ENCODE measurements at places on chromosomes 5 and 9. TPM values are rescaled to one million over a fixed set of nuclear protein-coding genes. Genes with fewer than 3 reads are reported as not detected.
A peak's percentile ranks its signal among the peaks of the same experiment; 100 is the strongest.

- DNase-seq = no peak
Measured at GRCh38 chr9:95551406-95551805, 34.6 kb upstream of the PTCH1 start.

- no peak for DNase-seq
Measured at GRCh38 chr5:120405923-120406322, 58.2 kb upstream of the PRR16 start.

DNA sequence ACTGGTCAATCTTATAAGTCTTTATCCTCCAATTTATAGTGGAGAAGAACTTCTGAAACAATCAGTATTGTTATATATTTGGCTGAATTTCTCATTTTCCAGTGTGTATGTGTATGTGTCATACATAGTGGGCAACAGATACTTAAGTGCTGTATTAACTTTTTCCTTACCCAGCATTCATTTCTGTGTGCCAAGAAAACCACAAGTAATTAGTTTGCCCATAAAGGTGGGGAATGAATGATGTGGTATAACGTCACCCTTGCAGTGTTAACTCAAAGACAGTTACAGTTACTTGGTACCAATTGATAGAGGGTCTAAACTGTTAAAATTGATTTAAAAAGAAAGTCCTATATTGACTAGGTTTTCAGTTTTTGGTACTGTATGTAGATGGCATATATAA is 2.0 kb downstream of the OGN start:
- no peak for DNase-seq

DNA sequence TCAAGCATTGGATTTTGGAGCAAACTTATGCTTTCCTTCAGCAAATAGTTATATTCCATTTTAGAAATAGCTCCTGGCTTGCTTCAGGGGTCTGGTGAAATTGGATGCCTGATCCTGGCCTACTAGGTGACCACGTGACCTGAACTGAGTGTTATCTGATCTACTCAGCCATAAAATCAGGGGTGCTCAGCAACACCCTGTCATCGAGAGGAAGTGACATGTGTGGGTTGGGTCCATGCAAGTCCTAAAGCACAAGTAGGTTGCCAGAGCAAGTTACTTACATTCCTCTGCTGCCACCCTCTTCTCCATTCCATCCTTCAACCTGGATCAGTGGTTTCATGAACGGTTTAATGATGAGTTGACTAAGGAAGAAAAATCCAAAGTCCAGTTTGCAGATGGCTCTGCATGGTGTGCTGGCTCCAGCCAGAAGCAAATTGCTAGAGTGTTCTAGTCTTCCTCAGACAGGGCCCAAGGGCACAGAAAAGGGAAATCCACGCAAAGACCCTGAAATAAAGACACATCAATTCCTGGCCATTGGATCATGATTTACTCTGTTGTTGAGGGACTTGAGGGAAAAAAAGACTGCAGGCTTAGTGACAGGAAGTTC is 2.8 kb upstream of the FAM193B start:
- no peak for DNase-seq

- DNase-seq = no peak
Measured at GRCh38 chr9:131284856-131285255, 4.7 kb upstream of the PLPP7 start.

GRCh38 chr9:108869092-108869725 is 7.1 kb downstream of the ACTL7A start:
- DNase-seq = no peak

- no peak for DNase-seq
Measured at GRCh38 chr9:35757892-35758275, 3.8 kb upstream of the MSMP start.

GRCh38 chr9:97039514-97039860 is 545 bp upstream of the CTSV start:
- DNase-seq = no peak

The POC5 gene
- total RNA-seq = 4.9 TPM

DNA sequence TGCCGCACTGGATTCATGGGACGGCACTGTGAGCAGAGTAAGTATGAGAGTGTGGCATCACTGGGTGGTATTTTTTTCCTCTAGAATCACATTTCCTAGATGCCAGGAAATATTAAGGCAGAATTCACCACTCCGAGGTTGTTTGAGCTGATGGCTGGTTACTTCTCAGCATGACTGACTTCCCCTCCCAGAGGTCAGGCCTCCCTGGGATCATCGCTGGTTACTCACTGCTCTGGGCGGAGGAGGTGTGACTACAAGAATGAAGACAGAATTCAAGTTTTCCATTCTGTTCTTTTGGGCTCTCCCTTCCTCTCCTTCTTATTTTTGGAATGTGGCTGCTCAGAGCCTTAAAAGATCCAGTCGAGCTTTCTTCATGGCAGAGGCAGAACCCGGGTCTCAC is 76.6 kb upstream of the PRRC1 start:
- DNase-seq = no peak

GRCh38 chr5:151233616-151234085 is 9.8 kb upstream of the CCDC69 start:
- DNase-seq = no peak

The MARVELD2 gene
- total RNA-seq = 0.58 TPM

The PLEKHG4B gene
- not detected for total RNA-seq

DNA sequence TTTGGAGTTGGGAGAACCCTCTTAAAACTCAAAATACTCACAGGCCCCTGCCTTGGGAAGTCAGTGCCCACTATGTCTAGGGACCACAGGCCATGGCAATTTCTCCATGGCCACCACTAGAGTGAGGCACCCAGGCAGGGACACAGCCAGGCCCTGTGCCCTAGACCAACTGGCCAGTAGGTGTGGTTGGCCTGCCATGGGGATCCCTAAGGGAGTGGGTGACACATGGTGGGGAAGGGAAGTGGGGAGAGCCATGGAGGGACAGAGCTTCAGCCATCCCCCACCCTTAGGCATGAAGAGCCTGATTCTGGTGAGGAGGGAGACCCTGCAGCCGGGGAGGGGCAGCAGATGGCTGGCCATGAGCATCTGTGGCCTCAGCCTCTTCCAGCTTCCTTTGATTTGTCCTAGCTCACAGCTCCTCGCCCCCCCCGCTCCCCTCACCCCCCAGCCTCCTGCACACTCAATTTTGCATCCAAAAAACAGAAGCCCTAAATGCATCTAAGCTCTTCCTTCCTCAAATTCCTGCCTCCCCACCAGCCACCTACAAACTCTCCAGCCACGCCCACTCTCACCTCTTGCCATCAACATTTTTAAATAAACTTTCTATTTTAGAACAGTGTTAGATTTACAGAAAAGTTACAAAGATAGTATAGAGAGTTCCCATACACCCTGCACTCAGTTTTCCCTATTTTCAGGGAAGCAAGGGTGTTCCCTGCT is 1.6 kb upstream of the DBN1 start:
- DNase-seq = no peak

DNA sequence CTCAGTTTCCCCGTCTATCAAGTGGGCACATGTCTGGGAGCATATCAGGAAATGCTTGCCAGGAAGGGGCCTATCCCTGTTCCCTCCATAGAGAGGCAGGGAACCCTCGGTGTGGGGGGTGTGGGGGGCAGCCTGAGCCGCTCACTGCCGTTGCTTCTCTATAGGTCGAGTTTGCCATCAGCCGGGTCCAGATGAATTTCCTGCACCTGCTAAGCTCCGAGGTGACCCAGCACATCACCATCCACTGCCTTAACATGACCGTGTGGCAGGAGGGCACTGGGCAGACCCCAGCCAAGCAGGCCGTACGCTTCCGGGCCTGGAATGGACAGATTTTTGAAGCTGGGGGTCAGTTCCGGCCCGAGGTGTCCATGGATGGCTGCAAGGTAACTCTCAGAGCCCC is 13.8 kb upstream of the ORM1 start:
- DNase-seq = peak; percentile 62

DNA sequence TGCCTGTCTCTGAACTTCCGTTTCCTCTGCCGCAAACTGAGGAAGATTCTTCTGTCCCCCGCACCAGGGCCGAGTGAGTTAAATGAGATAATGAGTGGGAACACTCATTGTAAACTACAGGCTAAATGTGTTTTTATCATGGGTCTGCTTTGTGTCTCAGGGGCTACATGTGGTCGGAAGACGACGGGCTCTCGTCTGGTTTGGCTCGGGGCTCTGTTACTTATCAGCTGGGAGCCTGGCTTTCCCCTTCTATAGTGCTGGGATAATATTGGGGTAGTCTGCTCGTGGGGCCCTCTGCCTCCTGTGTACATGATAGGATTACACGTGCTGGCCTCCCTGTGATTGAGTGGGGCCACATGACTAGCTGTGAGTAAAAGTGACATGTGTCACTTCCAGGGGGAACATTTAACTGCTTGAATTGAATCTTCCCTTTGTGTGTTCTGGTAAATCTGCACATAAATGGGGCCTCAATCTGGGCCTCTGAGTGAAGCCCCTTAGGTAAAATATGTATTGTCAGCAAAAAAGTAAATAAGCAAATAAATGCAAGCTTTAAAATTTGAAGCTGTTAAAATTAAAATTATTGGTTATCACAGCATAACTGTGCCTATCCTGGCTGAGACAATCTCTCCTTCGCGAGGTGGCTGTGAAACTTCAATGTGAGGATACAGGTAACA is 86.9 kb upstream of the SH3PXD2B start:
- DNase-seq = peak; percentile 20

- no peak for DNase-seq
Measured at GRCh38 chr9:121987314-121987713, 105.8 kb downstream of the TTLL11 start.

GRCh38 chr5:22431840-22432239 is 421.3 kb downstream of the CDH12 start:
- DNase-seq = no peak

DNA sequence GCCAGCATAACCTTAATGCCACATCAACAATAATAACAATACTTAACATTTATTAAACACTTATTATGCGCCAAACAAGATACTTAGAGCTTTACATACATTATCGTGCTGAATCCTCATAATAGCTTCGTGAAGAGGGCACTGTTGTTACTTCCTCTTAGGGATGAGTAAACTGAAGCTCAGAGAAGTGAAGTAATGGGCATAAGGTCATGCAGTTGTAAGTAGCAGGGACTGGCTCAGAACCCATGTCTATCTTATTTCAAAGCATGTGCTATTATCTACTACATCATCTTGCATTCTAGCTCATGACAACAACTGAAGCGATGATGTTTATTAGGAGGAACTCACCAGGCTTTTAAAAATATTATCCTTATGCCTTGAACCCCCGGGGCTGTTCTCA is 34.9 kb upstream of the PPP3R2 start:
- DNase-seq = no peak

DNA sequence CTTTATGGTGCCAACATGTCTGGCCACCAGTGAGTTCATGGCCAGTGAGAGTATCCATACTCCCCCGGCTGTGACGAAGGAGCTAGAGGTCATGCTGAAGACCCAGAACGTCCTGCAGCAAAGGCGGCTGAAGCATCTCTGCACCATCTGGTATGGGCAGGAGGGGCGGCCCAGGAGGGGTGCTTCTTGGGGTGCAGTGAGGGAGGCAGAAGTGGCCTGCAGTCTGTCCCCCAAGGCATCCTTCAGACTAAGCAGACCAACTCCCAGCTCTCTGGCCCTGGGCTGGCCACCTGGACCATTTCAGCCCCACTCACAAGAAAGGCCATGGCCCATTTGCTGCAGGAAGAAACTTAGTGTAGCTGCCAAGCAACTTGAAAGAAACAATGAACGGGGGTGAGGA is 11.0 kb downstream of the CCDC180 start:
- no peak for DNase-seq

GRCh38 chr5:151799407-151799806 is 27.7 kb downstream of the G3BP1 start:
- DNase-seq = no peak

GRCh38 chr5:67283275-67283987 is 86.8 kb upstream of the CD180 start:
- DNase-seq = no peak

The PCDHGA4 gene
- total RNA-seq = 4.7 TPM

DNA sequence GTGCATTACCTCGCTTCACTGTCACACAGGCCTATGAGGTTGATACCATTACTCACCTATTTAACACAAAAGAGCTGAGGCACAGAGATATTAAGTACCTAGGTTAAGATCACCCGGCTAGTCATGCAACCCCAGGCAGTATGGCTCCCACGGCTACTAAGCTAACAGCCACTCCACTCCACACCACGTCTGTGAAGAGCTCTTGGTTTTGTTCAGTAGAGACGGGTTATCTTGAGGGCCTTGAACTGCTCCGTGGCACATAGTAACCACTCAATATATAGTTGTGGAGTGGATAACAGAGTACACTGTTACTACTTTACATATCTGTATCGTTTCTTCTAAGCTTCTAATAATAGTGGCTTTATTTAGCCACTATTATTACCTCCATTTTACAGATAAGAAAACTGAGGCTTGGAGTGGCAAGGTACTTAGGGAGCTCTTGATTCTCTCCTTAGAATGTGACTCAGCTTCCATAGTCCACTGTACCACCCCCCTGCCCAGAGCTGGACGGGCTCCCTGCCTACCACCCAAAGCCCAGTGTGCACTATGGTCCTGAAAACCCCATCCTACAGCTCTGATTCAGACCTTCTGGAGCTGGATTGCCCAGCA is 1.0 kb upstream of the CORO2A start:
- DNase-seq = no peak
